ENCODE measurements at places on chromosomes 3 and 15. TPM values are rescaled to one million over a fixed set of nuclear protein-coding genes. Genes with fewer than 3 reads are reported as not detected.
A peak's percentile ranks its signal among the peaks of the same experiment; 100 is the strongest.

MASP1 gene
- 8.2 TPM for total RNA-seq

PLIN1 gene
- total RNA-seq = 5.6 TPM

DNA sequence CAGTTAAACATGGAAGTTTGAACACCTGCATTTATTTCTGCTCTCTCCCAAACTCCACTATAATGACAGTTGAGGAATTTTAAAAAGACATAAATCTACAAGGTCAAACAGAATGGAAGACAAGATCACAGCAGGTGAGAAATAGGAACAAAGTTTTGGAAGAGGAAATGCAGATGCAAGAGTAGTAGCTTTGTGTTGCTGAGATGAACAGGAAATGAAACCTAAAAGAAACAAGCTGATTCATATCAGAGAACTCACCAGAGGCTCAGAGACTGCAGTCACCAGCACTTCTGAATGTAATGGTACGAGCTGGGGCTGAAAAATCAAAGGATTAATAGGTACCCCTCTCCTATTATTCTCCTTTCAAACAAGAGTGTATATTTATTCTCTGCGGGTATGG, 459.9 kb downstream of the RAP2B start:
- H3K27ac ChIP-seq = no peak overlapping the region
- H3K36me3 ChIP-seq = no peaks in the 10 kb centered on the region
- no peak for DNase-seq

- peaks cover 4% of the 10 kb centered on the region for H3K4me1 ChIP-seq
- DNase-seq = no peak
- no peak overlapping the region for H3K4me3 ChIP-seq
- H3K36me3 ChIP-seq = no peaks in the 10 kb centered on the region
These were observed 1233.1 kb upstream of the ALCAM start for GRCh38 chr3:104133630-104134029.

DNA sequence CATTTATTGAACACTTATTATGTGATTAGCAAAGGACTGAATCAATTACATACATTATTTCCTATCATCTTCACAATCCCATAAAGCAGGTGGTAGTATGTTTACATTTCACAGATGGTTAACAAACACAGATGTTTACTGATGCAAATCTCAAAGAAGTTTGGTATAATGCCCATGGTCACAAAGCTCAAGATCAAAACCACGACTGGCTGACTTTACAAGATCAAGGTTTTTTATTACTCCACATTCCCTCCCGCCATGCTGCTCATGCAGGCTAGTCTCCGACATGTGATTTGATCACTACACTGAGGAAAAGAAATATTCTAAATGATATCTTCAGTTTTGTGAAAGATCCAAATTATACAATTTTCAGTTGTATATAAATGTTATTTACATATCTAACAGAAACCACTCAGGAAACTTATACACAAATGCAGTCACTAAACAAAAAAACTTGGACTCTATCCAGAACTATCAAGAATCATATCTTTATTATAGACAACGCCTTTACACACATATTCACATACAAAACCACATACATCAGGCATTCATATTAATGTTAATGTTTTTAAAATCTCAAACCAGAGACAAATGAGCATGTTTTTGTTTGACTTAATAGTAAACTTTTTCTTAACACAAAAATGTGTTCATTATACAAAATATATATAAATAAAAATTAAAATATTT, 235.5 kb downstream of the SCAPER start:
- no peak overlapping the region for H3K27ac ChIP-seq
- no peak for DNase-seq
- no peak overlapping the region for H3K4me3 ChIP-seq
- H3K27me3 ChIP-seq = no peaks in the 10 kb centered on the region
- H3K4me1 ChIP-seq = no peaks in the 10 kb centered on the region

DNA sequence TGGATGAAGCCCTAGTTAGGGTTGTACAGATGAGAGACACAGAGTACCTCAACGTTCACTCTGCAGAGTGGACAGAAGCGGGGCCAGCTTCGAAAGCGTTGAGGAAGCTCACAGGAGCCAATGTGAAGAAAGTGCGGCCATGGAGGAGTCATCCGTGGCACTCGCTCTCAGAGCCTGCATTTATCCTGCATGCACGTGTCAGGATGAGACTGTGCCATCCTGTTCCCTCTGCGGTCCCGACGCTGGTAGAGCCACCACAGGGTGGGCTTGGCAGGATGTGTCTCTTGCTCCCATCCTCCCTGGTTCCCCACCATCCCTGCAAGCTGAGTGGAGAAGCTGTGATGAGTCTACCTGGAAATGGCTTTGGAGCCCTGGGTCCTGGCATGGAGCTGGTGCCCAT, 39.3 kb downstream of the KLHL25 start:
- DNase-seq = no peak
- no peaks in the 10 kb centered on the region for H3K27me3 ChIP-seq
- H3K36me3 ChIP-seq = peaks cover 4% of the 10 kb centered on the region
- no peak overlapping the region for H3K27ac ChIP-seq

DNA sequence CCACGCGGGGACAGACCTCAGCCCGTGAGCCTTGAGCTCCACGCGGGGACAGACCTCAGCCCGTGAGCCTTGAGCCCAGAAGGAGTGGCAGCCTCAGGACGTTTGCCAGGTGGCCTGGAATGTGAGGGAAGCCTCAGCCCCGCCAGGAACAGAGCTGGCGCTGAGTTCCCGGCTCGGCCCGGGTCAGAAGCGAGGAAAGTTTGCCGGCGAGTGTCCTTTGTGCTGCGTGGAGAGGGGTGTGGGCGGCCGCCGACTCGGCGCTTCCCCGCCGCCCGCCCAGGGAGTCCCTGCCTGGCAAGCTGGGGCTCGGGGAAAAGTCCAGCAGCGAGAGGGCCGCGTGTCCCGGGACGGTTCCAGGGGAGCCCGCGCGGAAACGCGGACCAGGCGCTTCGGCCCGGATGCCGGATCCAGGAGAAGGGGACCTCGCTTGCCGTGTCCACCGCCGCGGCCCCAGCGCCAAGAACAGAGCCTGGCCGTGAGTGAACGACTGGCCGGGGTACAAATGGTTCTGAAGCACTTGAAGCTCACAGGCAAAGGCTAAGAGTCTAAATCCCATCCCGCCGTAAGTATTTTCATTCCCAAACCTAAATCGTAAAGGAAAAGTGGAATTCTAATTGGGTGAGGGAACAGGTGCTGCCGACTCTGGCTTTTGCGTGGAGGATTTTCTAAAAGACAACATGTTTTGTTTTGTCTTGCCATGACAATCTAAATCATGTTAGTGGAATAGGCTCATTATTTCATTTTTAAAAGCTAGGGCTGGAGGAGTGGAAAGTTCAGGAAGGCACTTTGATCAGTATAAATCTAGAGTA, 1.7 kb downstream of the LRRN1 start:
- H3K27me3 ChIP-seq = no peaks in the 10 kb centered on the region
- no peak overlapping the region for H3K27ac ChIP-seq
- H3K4me1 ChIP-seq = no peaks in the 10 kb centered on the region
- peak; percentile 71 for DNase-seq
- H3K4me3 ChIP-seq = peak overlapping the region; percentile 36

All from thyroid gland (tissue), 4 donors.